ENCODE measurements at places on chromosomes 2 and 18. TPM values are rescaled to one million over a fixed set of nuclear protein-coding genes. Genes with fewer than 3 reads are reported as not detected.

Gene PTH2R
- not detected for total RNA-seq

Gene SLC9A2
- total RNA-seq, result 0.03 TPM

Gene ANKRD36C
- total RNA-seq, result 12.0 TPM

Gene DPYSL5
- not detected for total RNA-seq

GRCh38 chr2:152585830-152586484, 131.3 kb downstream of the PRPF40A start:
- peak; percentile 66 for DNase-seq

- DNase-seq, result no peak
Measured at GRCh38 chr2:7703543-7704144, 786.4 kb downstream of the RNF144A start.

DNA sequence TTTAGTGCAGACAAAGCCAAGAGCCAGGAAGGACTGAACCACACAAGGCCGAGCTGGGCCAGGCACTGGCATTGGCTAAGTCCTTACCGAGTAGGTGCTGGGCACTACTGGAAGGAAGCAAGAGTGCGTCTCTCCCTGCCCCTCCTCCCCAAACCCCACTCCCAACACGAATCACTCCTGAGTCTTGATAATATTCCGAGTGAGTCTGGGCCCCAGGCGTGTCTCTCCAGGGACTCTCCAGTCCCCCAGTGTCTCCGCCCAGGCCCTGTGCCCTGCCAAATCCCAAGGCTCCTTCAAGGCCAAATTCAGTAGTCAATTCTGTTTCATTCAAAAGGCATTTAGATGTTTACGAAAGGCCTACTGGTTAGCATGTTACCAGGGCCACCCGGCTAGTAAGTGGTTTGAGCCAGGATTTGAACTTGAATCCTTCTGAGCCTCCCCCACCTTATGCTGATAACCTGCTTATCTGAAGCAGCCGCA, 82.8 kb downstream of the GLI2 start:
- DNase-seq, result peak; percentile 97

GRCh38 chr2:42793334-42794270, 1.2 kb upstream of the HAAO start:
- no peak for DNase-seq

- no peak for DNase-seq
Measured at GRCh38 chr18:57242285-57242684, 95.4 kb downstream of the BOD1L2 start.

GRCh38 chr2:49913025-49913424, 758.7 kb upstream of the FSHR start:
- no peak for DNase-seq
